NCI-H1105 (cell line): ENCODE measurements at places on chromosomes 7 and 10.

GRCh38 chr10:24685958-24686540 is 37.6 kb downstream of the ARHGAP21 start:
- no peak for DNase-seq

- DNase-seq = no peak
Measured at GRCh38 chr7:27053153-27053552, 42.6 kb downstream of the HOXA1 start.

DNA sequence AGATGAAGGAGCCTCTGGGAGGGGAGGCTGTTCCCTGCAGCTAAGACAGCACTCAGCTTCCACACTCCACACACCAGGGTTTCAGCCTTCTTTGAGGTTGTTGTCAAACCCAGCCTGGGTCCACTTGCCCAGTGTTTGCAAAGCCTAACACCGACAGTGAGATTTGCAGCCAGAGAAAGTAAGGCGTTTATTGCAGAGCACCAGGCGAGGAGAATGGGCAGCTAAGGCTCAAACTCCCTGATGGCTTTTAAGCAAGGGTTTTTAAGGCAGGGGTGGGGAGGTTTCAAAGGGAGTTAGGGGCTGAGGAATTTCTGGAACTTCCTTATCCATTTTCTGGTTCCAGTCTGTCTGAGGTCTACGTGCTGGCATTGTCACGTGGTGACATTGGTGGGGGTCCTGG is 4.7 kb upstream of the ZNF775 start:
- no peak for DNase-seq

DNA sequence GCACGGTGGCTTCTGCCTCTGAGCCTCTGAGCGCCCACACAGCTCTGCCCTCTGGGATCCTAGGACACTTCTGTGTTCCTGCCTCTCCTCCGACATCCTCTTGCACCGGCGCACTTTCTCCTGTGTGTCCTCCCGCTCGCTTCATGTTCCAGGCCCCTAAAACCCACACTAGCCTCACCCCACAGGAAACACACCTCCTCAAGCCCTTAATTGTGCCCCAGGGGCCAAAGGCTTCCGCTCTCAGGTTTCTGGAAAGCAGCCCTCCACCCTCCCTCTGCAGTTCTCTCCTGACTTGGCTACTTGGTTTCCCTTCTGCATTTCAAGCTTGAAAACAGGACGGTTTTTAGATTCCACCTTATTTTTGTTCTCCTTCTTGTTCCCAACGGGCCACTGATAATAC is 7.3 kb downstream of the GFRA1 start:
- no peak for DNase-seq

- no peak for DNase-seq
Measured at GRCh38 chr10:130301021-130301892, 165.1 kb downstream of the GLRX3 start.

DNA sequence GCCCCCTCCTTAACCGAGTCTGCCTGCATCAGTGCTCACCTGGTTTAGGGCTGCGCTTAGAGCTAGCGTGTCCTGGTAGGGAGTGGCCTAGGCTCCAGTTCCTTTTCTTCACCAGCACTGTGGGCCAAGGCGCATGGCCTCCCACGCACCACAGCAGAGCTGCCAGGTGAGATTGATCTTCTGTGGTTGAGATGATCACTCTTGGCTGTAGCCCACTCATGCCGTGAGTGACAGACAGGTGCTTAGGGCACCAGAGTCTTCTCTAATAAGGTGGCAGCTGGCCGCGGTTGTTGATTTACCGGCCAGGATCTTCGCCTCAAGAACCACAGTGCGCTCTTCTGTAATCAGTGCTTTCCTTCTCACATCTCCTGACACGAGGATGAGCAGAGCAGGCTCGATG is 157.2 kb upstream of the INSYN2A start:
- no peak for DNase-seq

DNA sequence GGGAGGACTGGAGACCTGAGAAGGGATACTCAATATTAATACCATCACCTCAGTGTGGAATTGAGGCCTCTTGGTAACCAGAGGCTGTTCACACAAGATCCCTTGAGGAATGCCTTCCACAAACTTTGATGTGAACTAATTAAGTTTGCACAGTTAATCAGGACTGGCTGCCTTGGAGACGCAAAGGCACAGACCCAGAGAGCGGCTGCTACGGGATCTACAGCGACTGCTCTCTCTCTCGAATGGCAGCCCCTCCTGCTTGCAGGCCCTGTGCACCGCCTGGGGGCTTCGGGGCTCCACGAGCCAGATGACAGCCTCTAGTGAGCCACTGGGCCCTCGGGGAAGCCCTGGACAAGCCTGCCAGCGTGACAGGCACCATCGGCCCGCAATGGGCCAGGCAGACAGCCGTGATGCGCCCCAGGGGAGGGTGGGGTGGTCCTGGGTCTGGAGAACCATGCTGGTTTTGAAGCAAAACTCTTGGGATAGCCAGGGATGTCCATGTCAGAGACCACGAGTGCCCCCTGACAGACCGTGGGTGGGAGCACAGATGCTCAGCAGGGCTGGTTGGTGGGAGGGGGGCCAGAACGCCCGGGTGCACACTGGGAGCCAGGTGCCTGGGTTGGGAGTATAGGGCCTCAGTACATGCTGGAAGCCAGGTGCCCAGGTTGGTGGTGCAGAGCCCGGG is 195.6 kb downstream of the ELFN1 start:
- no peak for DNase-seq

GRCh38 chr7:151743481-151743983 is 133.4 kb downstream of the PRKAG2 start:
- no peak for DNase-seq
